Stimulated activated CD8-positive, alpha-beta memory T cell treated with anti-CD3 and anti-CD28 coated beads, Interleukin-4, amount 100 ng/mL, for 1 hour (primary cell): ENCODE measurements at places on chromosomes 1 and 21.

GRCh38 chr1:25451908-25452307 lies 21.2 kb downstream of the MACO1 start:
- DNase-seq = no peak

GRCh38 chr1:177077734-177078499 lies 86.6 kb downstream of the ASTN1 start:
- DNase-seq = no peak

GRCh38 chr1:35863881-35864625 lies 19.0 kb upstream of the AGO1 start:
- DNase-seq = no peak

DNA sequence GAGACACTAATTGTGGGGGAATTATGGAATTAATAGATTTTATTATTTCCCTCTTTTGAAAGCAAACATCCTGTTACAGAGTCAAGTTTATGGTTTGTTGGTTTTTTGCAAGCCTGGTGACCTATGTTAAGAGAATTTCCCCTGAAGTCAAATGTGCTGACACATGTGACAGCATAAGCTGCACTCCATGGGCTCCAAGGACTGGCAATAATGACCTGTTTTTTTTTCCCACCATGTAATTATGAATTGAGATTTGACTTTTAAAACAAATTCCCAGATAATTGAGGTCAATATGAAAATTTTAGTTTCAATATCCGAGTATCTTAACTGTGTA lies 242.5 kb upstream of the SGIP1 start:
- DNase-seq = no peak

GRCh38 chr1:151763990-151764389 lies 694 bp upstream of the MRPL9 start:
- no peak for DNase-seq
